ENCODE measurements at places on chromosomes 6 and 20.

GRCh38 chr6:110703010-110703905 is 112.0 kb downstream of the CDK19 start:
- no peak for DNase-seq

DNA sequence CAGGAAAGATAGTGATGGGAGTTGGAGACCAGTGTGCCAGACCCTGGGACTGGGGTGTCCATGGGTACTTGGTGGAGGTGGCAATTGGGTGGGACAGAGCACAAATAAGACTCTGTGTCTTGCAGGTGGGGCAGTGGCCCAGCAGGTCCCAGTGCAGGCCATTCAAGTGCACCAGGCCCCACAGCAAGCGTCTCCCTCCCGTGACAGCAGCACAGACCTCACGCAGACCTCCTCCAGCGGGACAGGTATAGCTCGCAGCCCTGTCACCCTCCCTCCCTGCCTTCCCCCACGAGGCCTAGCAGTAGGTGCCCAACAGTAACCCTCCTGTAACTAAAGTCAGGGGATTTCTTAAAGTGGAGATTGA is 5.3 kb downstream of the SRF start:
- no peak for DNase-seq

DNA sequence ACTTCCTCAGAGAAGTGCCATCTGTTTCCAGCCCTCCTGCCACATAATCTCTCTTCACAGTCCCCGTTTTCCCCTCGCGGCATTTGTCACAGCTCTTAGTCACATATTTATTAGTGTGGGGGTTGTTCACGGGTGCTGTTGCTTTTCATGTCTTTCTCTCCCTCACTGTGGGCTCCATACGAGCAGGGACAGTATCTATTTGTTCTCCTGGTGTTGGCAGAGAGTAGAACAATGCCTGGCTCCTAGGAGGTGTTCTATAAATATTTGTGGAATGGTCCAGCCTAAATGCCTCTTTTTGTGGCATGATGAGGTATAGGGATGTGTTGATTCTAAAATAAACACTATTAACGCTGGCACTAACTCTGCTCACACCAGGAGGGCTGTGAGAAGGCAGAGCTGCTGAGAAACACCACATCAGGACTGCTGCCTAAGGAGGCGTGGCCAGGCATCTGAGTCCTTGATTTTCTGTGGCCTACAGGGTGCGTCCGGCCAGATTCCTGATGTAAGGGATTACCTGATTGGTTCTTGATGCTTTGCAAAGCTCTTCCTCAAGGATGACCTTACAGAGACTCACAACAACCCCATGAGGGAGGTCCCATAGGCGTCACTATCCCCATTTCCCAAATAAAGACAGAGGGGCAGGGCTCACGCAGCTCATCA is 219.8 kb upstream of the ARID1B start:
- DNase-seq = no peak

GRCh38 chr20:32386091-32386490 is 28.0 kb downstream of the ASXL1 start:
- DNase-seq = no peak

DNA sequence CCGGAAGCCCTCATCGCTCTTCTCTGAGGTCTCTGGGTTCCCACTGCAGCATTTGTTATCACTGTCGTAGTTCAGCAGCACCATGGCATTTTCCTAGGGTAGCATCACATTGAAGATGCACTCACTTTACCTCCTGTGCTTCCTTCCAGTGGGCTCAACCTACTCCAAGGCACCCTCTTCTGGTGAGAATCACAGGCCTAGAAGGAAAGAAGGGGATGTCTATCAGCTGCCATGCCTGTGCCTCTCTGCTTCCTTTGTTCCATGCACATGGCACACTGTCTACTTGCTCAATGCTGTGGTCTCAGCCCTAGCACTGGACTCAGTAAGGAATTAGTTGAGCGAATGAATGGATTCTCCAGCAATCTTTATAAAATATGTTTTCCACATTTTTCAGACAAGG is 22.6 kb downstream of the CST4 start:
- DNase-seq = no peak

- DNase-seq = no peak
Observed at GRCh38 chr20:21134883-21135493, 9.1 kb downstream of the KIZ start.

DNA sequence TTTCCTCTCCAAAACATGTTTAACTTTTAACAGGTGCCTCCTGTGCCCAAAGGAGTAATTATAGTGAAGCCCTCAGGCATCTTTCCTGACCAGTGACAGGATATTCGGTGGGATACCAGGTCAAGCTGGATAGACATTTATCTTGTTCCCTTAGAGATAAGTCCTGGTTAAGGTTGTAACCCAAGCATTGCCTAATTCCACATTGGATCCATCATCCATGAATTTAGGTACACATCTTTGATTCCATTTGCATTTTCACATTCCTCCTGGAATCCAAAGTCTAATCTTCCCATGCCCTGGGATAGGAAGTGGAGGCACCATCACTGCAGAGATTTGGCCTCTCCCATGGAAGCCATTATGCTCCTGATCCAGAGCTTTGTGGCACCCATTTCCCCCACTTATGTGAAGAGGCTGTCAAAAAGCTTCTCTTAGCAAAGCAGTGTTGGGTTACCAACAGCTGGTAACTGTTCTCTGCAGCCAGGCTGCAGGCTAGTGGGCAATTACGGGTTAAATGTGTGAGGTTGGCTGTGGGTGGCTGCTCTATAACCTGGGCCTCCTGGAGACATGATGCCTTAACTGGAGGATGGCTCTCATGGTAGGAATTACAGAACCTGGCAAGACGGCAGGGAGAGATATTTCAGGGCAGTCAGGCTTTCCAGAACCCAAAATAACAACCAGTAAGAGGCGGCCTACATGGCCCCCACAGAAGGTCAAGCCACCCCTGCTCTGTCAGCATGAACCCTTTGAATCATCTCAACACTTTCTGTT is 96.9 kb upstream of the VGLL2 start:
- no peak for DNase-seq

- DNase-seq = no peak
Observed at GRCh38 chr6:74764486-74764885, 441.4 kb downstream of the COL12A1 start.

- no peak for DNase-seq
Observed at GRCh38 chr20:14303651-14304050, 33.8 kb downstream of the FLRT3 start.

DNA sequence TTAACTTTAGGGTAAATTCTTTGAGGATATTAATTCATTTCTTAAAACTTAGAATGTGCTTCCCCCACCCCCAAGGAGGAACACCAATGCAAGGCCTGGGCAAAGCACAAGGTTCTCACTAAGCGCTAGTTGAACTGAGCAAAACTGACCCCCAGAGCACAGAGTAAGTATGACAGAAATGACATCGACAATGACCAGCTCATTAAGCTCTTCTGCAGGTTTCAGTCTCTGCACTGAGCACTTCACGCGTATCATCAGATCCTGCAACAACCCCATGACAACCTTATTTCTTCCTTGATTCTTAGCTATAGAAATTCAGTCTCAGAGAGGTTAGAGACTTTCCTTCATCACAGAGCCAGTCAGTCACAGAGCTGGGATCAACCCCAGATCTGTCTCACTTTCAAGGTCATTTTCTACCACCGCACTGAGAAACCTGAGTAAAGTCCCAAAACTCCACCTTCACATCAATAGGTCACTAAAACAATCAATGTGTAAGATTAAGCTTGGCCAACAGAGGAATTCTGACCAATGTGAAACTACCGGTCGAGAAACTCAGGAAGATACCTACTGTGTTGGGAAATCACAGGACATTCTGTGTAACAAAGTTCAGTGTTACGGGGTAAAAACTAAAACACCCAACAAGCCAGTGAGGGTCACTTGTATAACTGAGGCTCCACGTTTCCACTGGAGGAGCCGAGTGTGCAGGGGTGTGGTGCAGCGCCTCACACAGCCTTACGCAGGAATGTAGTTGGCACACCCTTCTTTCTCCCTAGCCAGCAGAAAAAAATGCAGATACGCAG is 129.0 kb upstream of the FOXQ1 start:
- DNase-seq = no peak

DNA sequence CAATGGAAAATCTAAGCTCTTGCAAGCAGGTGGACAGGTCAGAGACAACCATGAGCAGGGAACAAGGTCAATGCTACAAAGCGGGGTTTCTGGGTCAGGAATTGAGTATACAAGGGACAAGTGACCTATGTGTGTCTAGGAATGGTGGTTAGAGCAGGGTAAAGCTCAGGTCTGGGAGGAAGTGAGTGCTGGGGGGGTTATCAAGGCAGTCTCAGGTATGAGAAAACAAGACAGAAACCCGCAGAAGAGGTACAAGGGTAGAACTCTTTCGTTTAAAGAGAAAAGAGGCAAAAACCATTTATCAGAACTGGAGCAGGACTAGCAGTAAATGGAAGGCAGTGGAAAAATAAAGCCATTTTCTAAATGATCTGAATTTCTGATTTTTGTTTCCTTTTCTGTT is 298.4 kb downstream of the ALDH8A1 start:
- no peak for DNase-seq

DNA sequence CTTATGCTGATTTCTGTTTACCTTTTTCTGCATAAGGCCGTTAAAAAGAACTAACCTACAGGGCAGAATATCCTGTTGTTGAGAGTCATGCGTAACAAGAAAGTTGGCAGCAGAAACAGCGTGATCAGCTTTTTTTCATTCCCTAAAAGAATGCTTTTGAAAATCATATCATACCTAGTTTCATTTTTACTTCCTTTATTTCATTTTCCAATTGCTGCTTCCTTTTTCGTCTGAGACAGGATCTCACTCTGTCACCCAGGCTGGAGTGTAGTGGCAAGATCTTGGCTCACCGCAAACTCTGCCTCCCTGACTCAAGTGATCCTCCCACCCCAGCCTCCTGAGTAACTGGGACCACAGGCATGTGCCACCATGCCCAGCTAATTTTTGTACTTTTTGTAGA is 4.1 kb downstream of the CALHM6 start:
- no peak for DNase-seq

DNA sequence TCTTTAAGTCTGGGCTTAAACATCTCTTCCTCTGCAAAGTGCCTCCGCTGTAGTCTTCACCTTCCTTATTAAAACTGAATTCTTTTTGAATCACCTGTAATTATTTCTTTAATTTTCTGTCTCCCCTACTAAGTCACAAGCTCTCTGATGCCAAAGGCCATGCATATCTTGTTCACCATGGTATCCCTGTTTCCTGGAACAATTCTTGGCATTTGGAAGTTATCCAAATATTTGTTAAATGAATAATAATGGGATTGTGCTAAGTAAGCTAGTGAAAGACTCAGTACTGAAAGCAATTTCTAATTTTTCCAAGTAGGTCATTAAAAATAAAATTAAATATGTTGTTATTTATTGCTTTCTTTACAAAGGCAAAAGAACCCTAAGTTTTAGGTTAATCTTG is 12.2 kb downstream of the SNAP91 start:
- DNase-seq = no peak

DNA sequence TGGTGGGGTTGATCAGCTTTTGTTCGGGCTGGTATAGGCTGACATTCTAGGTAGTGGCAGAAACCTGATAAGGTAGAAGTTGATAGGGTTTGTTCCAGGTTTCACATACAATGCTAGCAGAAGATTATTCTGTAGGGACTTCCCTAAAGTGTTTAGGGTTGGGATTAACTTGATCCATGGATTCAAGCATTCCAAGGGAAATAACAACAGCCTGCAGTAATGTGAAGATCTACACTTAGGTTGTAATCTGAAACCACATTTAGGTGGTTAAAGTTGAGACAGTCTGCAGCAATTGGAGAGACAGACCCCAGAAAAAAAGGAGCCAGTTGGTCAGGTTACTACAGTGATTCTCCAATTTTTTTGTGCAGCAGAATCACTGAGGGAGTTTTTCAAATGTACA is 56.1 kb downstream of the GJA1 start:
- DNase-seq = no peak

DNA sequence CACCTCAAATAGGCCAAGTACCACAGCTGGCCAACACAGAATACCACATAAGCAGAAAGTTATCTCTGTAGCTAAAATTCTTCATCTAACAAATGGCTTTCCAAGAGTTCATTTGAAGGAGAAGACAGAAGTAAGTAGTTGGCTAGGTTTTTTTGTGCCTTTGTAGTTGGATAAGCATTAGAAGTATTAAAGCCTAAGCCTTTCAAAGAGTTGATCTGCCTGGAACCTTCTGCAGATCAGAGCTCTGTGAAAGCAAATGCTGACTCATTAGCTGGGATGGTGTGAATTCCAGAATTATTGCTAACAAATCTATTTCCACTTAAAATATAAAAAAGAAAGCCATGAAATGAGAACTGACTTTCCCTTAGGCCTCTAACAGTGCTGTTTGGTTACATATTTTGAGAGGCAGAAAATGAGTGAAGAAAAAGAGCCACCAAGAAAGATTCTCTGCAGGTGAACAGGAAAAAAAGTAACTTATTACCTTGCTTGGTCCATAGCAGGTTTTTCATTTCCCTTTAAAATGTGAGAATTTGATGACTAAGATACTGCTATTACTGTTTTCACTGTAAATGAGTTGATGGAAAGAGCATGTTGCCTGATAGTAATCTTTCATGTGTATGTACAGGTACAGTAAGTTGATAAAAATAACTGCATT is 763.2 kb upstream of the FLRT3 start:
- no peak for DNase-seq

- no peak for DNase-seq
Observed at GRCh38 chr6:28005975-28006374, 48.9 kb downstream of the OR2B6 start.

- no peak for DNase-seq
Observed at GRCh38 chr6:12911427-12911826, 194.9 kb downstream of the PHACTR1 start.

DNA sequence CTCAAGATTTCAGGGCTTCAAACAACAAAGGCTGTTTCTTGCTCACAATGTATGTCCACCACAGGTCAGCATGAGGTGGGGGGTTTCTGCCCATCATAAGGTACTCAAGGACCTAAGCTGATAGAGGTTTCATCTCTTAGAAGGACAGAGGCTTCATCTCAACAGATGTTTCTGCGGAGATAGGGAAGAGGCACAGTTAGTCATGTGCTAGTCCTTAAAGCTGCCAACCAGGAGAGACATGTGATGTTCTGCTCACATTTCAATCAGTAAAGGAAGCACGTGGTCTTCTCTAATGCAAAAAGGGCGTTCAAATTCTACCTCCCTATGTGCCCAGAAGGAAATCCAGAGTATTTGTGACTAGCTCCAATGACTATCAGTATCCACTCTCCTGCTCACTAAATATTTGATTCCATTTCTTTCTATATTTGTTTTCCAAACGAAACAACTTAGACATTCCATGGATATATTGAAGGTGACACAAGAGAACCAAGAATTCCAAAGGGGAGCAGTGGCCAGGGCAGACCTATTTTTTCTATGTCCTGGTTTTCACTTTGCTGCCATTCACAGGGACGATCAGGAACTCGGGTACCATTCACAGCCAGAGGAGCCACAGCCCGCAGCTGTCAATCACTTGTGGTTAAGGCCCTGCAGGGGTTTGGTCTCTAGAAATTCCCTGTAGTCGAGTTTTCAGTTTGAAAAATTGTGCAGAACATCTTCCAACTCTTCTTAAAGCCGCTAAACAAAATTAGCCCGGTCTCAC is 173.2 kb upstream of the FOXA2 start:
- DNase-seq = no peak

DNA sequence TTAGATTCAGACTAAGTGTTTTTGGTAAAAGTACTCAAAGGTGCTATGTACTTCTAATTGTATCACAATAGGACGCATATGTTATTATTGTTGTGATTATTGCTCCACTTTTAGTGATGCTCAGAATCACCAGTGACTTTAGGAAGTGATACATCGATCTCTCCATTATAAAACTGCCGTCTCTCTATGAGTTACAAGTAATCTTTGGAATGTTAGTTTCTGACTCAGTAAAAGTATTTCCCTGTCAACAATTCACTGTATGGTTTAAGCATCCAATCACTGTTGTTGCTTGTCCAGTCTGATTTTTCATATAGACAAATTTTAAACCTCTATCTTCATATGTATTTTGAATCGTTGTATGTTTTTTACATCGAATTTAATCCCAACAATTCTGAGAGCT is 9.4 kb downstream of the DCBLD1 start:
- DNase-seq = no peak

Measured in stimulated activated CD4-positive, alpha-beta T cell treated with anti-CD3 and anti-CD28 coated beads, TNF-alpha, amount 100 ng/mL, for 48 hours (primary cell).